ENCODE measurements at places on chromosomes 7 and 10.

DNA sequence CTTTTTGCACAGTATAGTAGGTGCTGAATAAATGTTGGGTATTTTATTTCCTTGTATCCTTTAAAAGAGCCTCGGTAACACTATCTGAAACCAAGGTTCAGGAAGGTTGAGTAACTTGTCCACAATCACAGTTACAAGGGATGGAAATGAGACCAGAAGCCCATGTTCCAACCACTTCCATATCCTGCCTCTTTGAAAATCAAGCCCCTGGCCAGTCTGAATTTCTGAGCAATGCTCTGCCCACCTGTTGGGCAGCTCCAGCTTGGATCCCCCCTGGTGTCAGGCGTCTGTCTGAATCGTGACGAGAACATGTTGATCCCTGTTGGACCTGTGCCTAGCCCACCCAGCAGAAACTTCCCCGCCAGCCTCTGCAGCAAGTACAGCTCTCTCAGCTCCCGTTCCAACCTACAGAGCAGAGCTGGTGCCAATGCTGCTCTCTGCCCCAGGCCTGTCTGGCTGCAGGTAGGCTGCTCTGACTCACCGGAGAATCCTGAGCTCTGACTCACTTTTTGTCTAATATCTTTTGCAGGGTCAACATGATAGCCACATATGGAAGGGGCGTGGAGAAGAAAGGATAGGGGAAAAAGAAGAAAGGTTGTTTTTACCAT is 595.5 kb downstream of the INHBA start:
- no peak for DNase-seq

- DNase-seq, result no peak
These were observed 34.4 kb upstream of the FAM20C start for GRCh38 chr7:157771-158625.

DNA sequence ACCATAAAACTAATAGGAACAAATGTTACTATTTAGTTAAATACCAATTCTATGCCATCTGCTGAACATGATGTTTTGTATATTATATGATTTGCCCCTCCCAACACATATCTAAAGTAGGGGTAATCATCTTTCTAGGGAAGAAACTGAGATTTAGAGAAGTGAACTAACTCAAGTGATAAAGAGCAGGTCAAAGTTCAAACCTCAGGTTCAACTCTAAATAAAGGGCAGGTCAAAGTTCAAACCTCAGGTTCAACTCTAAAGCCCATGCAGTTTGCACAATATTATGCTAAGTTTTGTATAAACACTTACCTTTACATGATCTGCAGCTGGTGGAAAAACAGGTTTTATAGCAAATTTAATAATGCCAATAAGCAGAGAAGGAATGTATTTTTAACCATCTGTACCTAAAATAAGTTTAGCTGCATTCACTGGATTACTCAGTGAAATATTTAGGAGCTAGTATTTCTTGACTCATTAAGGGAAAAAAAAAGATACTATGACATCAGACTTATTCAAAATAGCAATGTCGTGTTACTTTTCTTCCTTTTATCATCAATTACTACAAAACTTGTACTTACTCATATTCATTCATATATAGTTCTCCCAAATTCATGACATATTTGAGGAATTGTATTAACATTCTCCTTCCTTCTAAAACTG is 1194.3 kb upstream of the CELF2 start:
- no peak for DNase-seq

GRCh38 chr7:105185290-105186010 is 171.4 kb downstream of the KMT2E start:
- DNase-seq, result no peak

DNA sequence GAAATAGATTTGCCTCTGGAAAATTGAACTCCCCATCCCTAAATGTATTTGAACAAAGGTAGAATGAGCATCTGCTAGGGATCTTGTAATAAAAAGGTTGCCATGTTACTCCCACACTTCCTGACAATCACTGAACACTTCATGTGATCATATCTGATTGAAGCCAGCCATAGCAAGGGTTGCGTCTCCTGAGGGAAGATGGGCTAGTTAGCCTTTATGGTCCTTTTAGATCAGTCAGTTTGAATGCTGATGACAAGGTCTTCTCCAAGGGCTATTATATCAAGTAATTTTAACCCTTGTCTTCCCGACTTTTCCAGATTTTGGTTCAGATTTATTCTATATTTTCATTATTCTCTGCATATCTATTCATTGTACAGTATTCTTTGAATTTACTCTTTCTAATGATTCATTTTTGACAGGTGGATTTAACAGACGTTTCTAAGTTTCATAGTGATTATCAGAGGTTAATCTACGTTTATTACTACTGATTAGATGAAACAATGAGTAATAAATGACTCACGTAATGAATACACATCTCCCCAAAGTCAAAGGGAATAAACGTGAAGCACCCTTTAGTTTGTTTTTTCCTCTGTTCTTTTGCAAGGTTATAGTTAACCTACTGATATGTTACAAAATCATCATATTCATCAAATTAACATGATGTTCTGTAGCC is 28.1 kb downstream of the CSGALNACT2 start:
- DNase-seq, result no peak

GRCh38 chr10:30542001-30542894 is 87.3 kb downstream of the LYZL2 start:
- DNase-seq, result no peak

GRCh38 chr10:125214283-125214570 is 53.9 kb upstream of the CTBP2 start:
- DNase-seq, result no peak

- no peak for DNase-seq
These were observed 76.8 kb downstream of the LANCL2 start for GRCh38 chr7:55441774-55442522.

- DNase-seq, result no peak
These were observed 627.7 kb downstream of the TNS3 start for GRCh38 chr7:46954181-46954580.

Measured in stimulated activated CD8-positive, alpha-beta memory T cell treated with anti-CD3 and anti-CD28 coated beads, Interleukin-7, amount 100 ng/mL, for 1 hour (primary cell).